ENCODE measurements at places on chromosomes 6 and 20.

DNA sequence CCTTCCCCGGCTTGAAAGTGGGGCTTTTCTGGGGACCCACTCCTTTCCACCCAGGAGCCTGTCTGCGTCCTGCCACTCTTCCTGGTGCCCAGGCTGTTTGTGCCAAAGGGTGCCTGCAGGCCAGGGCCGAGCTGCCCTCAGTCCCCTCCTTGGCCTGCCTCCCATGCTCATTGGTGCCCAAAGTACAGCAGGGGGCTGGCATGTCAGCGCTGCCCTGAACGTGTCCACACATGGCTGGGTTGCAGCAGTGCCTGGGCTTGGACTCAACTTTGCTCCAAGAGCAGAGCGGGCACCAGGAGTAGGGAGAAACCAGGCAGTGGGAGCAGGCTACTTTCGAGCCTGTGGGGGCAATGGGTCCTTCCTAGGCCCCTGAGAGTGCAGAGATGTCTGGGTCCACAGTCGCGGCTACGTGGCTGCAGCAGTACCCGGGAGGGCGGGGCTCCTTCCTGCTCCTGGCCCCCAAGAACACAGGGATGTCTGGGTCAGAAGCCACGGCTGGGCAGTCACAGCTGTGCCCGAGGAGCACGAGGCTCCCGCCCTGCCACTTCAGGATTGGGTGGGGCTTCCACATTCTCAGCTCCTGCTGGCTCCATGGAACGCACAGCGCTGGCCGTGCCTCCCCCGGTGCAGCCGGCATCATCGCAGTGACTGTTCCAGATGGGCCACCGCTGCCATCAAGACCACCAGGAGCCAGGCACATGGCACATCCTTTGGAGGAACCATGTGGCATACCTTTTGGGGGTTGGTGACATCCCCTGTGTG, 50.0 kb upstream of the CLDN20 start:
- DNase-seq = no peak

DNA sequence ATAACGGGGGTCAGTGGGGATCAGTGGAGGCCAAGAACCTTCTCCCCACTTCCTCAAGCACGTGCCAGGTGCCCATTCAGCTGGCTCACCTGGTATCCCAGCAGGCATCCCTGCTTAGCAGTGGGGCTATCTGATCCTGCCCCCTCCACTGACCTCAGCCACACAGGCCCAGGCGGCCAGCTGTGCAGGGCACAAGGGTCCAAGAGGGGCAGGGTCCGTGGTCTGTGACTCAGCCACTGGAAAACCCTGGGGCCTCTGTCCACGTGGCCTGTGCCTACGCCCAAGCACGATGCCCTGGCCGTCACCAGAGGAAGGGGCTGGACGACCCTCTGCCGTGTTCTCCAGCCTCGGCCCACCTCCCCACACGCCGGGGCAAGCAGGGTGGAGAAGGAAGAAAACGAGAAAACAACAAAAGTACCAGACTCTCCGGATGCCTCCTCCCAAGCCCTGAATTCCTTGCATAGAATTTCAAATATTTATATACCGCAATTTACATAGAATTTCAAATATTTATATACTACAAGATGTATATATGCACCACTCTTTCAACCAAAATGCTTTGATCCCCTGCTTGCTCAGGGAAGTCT, 12.1 kb downstream of the PXDC1 start:
- DNase-seq = no peak

DNA sequence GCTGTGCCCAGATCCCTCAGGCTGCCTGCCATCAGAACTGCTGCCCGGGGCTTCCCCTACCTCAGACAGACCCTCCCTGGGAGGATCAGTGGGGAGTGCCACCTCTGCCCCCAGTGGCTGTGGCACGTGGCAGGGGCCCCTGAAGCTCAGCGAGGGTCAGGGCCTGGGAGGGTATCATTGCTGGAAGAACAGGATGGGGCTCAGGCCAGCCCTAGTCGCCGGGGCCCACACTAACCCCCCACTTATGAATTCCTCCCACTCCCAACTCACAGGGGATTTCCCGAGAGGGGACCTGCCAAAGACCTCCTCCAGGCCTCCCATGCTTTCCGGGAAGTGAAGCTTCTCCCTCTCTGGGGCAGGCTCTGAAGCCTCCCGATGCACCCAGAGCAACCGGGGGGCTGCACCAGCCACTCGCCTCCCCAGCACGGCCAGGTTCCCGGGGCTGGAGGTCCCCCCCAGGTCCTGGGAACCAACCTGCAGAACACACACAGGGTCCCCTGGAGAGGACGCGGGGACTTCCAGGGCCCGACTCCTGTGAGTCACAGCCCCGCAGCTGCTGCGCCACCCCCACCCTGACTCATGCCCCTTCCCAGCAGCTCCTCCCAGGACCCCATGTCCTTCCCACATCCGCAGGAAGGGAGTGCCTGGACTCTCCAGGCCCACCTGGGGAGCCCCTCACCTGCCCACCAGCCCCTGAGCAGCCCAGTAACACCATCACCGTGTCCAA, 2.5 kb downstream of the TNFRSF6B start:
- no peak for DNase-seq

DNA sequence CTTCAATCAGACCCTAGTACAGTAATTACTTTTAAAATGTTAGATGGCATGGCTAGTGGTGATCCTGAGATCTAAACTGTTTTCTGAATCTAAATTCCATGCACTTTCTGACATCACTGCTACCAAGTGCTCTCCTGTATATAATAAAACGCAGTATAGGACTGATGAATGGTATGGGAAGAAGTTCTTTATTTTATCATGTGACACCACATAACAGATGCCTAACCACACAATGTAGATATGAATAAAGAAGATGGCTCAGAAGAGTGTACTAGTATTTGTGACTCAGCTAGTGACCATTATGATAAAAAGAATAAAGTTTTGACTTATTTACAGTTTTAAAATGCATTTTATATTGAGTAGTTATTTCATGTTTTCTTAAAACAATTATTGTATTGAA, 8.5 kb downstream of the NDUFAF4 start:
- no peak for DNase-seq

GRCh38 chr20:19016140-19016497, 196.3 kb upstream of the SLC24A3 start:
- no peak for DNase-seq
